Activated T-helper 2 cell treated with anti-CD3 and anti-CD28 coated beads, Interferon-gamma antibody, Interleukin-2, Interleukin-4, amounts not matched to agents 10 μg/mL and 5 μg/mL and 100 μg/mL, durations not matched to agents 14 hours and 24 hours and 36 hours (primary cell): ENCODE measurements at places on chromosomes 16 and 17. TPM values are rescaled to one million over a fixed set of nuclear protein-coding genes. Genes with fewer than 3 reads are reported as not detected.

Gene ABCA6
- not detected in 2 replicates for total RNA-seq

Gene WIPI1
- total RNA-seq = 14.0 and 15.7 TPM in 2 replicates

Gene TTYH2
- total RNA-seq = 17.0 and 19.6 TPM in 2 replicates

- no peak for DNase-seq
These were observed 2.0 kb downstream of the HAS3 start for GRCh38 chr16:69107316-69107962.

DNA sequence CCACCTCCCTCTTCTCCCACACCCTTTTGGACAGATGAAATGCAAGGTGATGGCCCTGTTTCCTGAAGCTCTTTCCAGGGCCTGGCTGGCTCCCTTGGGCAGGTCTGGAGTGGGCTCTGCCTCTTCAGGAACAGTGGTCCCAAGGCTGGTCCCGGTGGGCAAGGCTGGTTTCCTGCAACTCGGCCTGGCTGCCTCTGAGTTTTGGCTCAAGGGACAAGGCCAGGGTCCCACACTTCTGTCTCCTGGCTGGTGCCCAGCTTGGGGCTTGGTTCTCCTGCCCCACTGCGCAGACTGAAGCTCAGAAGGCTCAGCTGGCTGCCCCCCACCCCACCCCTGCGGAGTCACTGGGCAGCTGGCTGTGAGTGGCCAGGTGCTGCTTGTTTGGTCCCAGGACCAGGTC is 3.8 kb upstream of the ACTG1 start:
- DNase-seq = no peak

GRCh38 chr17:73632513-73632912 is 11.7 kb downstream of the SDK2 start:
- no peak for DNase-seq

GRCh38 chr16:30355954-30356308 is 823 bp upstream of the CD2BP2 start:
- no peak for DNase-seq

DNA sequence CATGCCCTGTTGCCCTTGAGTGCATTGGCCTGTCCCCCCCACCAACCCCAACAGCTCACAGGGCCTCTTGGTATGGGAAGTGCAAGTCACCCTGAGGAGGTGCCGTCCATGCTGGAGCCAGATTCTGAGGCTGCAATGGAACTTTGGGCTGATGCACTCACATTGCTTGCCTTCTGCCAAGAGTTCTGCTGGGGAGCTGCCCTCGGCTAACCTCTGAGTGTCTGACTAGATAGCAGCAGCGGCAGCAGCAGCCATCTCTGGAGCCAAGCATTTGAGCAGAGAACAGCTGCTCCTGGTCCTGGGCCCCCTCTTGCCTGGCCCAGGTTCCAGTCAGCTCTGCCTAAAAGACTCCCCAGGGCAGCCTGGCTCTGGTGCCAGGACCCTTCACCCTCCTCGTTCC is 61.5 kb downstream of the GNAO1 start:
- DNase-seq = no peak
